IMR-90 (cell line): ENCODE measurements at places on chromosomes 11 and 22. TPM values are rescaled to one million over a fixed set of nuclear protein-coding genes. Genes with fewer than 3 reads are reported as not detected.

DNA sequence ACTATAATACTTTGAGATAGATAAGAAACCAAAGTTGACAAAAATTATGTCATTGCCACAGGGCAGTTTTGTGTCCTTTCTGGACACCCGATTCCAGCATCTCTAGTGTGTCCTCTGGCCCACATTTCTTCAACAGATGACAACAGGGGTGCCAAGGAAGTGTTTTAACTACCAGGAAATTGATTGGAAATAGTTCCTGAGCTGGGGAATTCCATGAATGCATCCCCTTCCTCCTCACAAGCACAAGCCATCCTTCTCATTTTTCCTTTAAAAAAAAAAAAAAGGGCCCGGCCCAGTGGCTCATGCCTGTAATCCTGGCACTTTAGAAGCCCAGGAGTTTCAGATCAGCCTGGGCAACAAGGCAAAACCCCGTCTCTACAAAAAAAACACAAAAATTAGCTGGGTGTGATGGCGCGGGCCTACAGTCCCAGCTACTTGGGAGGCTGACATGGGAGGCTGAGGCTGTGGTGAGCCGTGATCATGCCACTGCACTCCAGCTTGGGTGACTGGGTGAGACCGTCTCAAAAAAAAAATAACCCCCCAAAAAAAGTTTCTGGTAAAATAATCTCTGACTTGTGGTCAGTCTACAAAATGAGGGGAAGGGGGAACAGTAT lies 797 bp upstream of the B3GAT3 start:
- no peak for DNase-seq

DNA sequence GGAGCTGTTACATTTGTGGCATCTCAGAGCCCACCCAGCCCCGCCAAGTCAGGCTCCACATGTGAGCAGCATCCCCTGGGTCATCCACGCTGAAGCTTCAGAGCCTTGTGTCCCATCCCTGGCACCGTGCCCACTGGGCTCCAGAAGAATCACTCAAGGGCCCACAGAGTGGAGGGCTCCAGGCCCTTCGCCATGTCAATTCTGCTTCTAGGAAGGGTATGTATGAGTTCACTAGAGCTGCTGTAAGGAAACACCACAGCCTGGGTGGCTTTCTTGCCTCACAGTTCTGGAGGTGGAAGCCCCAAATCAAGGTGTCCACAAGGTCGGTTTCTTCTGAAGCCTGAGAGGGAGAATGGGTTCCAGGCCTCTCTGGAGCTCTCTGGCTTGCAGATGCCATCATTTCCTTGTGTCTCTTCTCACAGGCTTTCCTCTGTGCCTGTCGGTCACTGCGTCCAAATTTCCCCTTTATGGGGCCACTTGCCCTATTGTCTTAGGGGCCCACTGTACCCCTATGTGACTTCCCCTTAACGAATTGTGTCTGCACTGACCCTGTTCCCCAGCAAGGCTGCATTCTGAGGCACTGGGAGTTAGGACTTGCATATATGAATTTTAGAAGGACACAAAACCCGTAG lies 1476.0 kb downstream of the TBC1D22A start:
- no peak for DNase-seq

- DNase-seq: no peak
Observed at GRCh38 chr11:29364006-29364405, 652.8 kb downstream of the KCNA4 start.

Gene PANX2
- total RNA-seq: under 0.01 and 0.18 TPM in 2 replicates

Gene ST14
- total RNA-seq: not detected in 2 replicates

DNA sequence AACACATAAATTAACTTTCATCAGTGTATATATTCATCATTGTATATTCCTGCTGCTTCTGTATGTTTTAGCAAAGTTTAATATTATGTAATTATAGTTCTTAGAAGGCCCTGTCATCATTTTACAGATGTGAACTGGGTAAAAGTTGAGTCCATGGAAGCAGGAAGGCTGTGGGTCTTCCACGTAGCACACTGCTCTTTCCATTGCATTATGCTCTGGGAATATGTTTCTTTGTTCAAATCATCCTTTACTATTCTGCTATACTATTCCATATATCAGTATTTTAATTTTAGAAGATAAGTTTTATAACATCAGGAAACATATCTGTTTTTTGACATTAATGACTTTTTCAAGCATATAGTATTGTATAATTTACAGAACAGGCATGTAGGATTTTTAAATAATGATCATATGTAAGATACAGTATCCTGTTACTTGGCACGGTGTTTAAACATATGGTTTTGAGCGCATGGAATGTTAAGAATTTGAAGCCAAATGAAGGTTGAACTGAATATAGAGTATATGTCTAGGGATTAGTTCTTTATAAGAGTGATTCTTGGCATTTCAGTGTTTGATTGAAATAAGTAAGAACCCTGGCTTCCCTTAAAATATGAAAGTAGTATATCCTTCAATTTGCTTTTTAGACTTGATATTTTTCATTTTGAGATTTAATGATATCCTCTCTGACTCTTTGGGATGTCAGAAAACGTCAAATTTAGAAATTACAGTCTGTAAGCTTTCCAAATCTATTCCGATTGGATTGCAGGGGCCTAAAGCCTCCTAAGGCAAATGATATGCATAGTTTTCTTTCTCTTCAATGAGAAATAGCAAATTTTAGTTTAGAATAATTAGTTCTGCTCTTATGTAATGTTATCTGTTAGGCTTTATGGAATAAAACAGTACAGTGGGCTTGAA lies 8.6 kb downstream of the CCDC81 start:
- no peak for DNase-seq

DNA sequence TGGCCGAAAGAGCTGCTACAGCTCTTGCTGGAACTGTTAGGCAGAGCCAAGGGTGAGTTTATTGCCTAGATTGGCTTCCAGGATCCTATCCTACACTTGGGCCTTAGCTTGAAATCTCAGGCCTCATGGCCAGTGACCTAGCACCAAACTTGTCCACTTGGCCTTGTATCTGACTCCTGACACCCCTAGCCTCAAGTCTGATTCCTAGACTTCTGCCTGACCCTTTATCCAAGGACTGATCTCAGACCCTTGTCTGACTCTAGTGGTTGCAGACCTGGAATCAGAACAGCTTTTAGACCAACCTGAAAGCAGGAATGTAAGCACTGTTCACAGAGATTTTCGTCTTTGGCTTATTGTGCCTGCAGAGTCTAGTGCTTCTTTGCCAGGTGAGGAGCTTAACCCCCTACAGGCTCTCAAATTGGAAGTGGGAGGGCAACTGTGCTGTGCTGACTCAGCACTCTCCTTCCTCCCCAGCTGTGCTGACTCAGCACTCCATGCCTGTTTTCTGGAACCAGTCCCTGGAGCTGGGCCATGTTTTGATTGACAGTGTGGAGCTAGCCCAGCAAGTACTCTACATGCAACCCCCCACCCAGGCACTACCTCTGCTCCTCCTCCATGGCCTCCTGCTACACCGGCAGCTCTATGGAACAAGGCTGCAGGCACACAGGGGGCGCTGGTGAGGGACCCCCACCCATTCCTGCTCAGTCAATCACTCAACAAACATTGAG lies 35.1 kb downstream of the RRP8 start:
- peak; percentile 65 for DNase-seq

Gene PAMR1
- 65.5 and 80.7 TPM in 2 replicates for total RNA-seq

DNA sequence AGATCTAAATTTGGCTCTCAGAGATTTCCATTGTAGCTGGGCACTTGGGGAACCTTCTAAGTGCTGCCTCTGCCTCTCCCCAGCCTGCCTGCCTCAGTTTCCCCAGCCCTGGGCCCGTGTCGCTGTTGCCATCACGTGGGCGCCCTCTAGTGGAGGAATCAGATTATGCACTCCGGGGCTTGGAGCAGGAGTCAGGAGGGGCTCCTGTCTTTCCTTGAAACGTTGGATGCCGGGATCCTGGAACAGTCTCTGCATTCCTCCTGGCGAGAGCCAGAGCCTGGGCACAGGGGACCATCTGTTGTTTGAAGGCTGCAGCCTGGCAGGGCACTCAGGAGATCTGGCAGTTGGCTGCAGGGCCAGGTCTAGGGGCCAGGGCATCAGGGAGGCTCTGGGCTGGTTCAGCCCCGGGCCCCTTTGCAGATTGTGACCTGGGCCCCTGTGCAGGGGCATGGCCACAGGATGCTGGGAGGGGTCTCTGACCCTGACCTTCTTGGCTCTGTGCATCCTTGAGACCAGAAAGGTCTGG lies 71.6 kb downstream of the LRP5 start:
- DNase-seq: peak; percentile 40

DNA sequence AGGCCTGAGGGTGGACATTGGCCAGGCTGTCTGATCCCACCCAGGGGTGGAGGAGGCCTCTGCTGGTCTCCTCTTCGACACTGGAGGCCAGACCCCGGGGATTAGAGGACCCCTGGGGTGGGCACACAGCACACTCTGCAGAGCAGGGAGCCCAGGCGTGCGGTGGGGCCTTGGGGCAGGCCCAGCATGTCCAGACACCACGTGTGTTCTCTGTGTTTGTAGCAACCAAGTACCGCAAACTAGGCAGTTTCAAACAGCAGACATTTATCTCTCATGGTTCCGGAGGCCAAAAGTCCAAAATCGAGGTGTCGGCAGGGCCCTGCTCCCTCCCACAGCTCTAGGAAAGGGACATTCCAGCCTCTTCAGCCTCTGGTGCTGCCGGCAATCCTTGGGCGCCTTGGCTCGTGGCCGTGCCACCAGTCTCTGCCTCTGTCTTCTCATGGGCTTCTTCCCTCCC lies 1.5 kb downstream of the PANX2 start:
- DNase-seq: no peak

- DNase-seq: no peak
Observed at GRCh38 chr11:3359092-3359824, 19.7 kb downstream of the ZNF195 start.

Gene TENM4
- total RNA-seq: 9.0 and 9.2 TPM in 2 replicates

Gene CCDC87
- under 0.01 and 0.18 TPM in 2 replicates for total RNA-seq

GRCh38 chr11:2314525-2315394 lies 12.9 kb downstream of the TSPAN32 start:
- peak; percentile 60 for DNase-seq

GRCh38 chr11:67391304-67392182 lies at the start of gene RAD9A:
TSS of gene RAD9A (plus strand) at chr11:67391986. CDS start at chr11:67392045, 59 bp downstream.
- DNase-seq: peak; percentile 91

Gene ACRV1
- not detected in 2 replicates for total RNA-seq

- DNase-seq: no peak
Observed at GRCh38 chr11:1531449-1532013, 40.5 kb downstream of the DUSP8 start.

DNA sequence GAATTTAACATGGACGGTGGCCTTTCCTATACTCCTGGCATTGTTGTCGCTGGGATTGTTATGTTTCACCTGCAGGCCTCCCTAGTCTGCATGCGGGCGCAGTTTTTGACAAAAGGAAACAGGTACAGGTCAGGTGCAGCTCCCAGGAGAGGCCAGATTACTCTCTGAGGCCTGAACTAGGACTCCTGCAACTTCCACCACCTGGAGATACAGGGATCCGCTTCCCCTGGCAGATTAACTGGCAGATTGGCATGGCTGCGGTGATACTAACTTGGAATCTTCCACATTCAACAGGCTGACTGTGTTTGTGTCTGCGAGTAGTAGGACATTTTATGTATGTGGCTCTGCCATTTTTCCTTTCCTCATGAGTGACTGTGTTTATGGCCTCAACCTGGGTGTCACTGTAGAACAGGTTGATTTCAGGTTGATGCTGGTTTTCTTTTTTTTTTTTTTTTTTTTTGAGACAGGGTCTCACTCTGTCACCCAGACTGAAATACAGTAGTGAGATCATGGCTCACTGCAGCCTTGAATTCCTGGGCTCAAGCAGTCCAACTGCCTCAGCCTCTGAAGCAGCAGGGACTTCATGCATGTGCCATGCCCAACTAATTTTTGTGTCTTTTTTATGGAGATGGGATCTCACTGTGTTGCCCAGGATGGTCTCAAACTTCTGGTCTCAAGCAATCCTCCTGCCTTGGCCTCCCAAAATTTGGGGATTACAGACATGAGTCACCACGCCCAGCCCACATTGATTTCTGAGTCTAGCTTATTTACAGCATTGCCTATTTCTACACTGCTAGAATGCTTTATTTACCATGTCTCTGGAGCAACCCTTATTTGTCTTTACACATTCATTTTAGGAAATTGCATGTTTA lies 1.7 kb upstream of the USP28 start:
- DNase-seq: no peak

DNA sequence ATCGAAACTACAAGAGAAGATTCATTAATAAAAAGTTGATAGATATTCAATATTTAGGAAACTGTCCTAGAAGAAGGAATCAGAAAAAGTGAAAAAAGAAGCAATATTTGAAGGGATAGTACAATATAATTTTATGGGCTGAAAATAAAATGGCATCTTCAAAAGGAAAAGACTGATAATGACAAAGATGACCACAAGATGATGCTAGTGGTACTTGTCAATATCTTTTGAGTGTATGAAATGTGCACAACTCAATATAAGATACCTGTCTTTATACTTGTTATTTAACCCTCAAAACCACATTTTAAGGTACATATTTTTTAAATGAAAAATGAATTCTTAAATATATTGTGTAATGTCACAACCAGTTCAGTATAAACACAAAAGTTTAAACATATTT lies 1059.6 kb upstream of the RAG2 start:
- peak; percentile 25 for DNase-seq

GRCh38 chr22:45268958-45269844 lies 15.5 kb upstream of the UPK3A start:
- DNase-seq: peak; percentile 53

Gene DCUN1D5
- total RNA-seq: 58.3 and 69.4 TPM in 2 replicates

Gene BIK
- 0.18 and 0.28 TPM in 2 replicates for total RNA-seq

Gene CRYAB
- total RNA-seq: 3.9 and 6.5 TPM in 2 replicates

DNA sequence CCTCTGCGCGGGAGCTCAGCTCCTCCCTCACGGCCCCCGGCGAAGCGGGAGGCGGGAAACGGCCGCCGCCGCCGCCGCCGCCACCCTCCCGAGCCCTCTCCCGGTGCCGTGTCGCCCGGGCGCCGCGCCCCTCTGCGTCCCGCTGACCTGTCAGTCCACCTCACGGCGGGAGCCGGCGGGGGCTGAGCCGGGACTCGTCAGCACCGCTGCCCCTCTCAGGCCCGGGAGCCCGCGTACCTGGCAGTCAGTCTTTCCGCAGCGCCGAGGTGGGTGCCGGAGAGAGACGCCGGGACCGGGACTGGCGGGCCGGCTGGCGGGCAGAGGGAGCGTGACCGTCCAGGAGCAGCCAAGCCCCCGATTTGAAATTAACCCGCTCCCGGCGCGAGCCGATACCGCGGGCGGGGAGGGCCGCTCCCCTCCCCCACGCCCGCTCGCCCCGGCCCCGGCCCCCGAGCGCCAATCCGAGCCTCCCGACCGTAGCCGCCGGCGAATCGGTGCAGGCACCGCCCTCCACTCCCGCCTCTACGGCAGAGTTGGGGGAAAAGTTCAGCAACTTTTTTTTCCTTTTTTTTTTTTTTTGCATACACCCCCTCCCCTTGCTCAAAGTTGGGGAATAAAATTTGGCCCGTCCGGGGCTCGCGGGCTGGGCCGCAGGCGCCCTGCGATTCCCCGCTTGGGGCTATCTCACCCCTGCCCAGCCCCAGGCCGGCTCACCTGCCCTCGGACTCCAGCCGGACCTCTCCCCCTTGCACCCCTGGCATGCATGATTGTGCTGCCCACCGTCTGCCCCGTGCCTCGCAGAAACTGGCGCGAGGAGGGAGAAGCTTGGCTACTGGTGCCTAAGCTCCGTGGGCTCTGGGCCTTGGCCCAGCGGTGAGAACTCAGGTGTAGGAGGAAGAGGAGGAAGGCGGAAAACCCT lies 774 bp upstream of the E2F8 start:
- no peak for DNase-seq

Gene BEST1
- total RNA-seq: 0.83 and 0.90 TPM in 2 replicates

Gene SLC29A2
- total RNA-seq: under 0.01 TPM in 2 replicates

GRCh38 chr11:16310943-16311342 lies 45.4 kb downstream of the SOX6 start:
- DNase-seq: no peak

- DNase-seq: peak; percentile 84
Observed at GRCh38 chr11:35144136-35144741, 5.3 kb downstream of the CD44 start.
